ENCODE measurements at places on chromosomes 11 and 22.
A peak's percentile ranks its signal among the peaks of the same experiment; 100 is the strongest.

- no peak for DNase-seq
These were observed 530.2 kb downstream of the SOX6 start for GRCh38 chr11:15825976-15826650.

DNA sequence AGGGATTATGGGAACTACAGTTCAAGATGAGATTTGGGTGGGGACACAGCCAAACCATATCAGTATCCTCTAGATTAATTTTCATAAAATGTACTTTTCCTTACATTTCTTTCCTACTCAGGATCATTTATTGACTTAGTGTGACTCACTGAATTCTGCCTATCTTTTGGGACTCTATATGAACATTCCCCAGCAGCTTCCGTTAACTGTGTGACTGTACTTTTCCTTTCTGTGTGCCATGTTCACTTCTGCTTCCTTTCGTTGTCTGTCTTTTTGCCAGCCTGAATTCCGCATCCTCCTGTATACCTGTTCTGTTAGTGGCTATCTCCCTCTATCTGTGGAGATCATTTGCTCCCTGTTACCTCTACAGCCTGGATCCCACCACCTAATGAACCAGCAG is 48.8 kb downstream of the SPECC1L start:
- no peak for DNase-seq

- DNase-seq = no peak
These were observed 4.7 kb downstream of the HARBI1 start for GRCh38 chr11:46612326-46612725.

- no peak for DNase-seq
These were observed 14.7 kb downstream of the IGLL1 start for GRCh38 chr22:23565305-23565914.

DNA sequence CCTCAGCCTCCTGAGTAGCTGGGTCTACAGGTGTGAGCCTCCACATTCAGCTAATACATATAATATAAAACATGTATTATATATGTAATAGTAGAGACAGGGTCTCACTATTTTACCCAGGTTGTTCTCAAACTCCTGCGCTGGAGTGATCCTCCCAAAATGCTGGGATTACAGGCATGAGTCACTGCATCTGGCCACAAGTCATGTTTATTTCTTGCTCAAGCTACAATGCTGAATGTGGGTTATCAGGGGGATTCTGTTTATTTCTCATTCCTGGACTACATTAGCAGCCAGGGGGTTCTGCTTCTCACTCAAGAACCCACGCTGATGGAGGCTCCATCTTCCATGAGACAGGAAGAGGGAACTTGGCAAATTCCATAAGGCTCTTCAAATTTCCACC is 24.8 kb downstream of the FOLR3 start:
- no peak for DNase-seq

GRCh38 chr22:46728470-46728869 is 9.6 kb downstream of the CERK start:
- no peak for DNase-seq

DNA sequence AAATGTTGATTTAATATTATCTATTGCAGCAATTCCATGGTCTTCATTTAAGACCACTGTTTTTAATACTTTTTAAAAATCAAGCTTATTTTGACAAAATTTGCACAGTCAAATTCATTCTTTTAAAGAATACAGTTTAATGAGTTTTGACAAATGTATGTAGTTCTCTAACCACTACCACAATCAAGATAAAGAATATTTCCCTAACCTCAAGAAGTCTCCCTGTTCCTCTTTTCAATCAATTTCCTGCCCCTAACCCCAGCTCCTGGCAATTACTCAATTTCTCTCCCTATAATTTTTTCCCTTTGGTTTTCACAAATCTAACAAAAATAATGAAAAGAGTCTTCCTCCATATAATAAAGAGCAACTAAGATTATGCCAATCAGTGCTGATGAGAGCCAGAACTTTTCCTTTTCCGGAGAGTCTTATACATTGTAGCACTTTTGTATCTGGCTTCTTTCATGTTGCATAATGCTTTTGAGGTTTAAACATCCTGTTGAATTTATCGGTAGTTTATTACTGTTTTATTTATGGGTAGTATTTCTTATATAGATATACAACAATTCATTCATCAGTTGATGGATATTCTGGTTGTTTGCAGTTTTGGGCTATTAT is 231.7 kb downstream of the AASDHPPT start:
- DNase-seq = no peak

DNA sequence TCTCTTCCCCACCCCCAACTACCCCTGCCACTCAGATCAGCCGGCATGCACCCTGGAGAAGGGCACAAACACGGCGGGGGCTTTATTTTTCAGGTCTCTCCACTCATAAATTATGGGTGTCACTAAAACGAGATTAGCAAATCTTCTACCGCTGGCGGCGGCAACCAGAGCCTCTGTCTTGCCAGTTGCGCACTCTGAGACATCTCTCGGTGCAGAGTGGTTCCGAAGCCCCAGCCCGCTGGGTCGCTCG is 125.3 kb upstream of the C11orf58 start:
- no peak for DNase-seq

GRCh38 chr11:11171854-11172253 is 181.2 kb downstream of the CSNK2A3 start:
- DNase-seq = no peak

DNA sequence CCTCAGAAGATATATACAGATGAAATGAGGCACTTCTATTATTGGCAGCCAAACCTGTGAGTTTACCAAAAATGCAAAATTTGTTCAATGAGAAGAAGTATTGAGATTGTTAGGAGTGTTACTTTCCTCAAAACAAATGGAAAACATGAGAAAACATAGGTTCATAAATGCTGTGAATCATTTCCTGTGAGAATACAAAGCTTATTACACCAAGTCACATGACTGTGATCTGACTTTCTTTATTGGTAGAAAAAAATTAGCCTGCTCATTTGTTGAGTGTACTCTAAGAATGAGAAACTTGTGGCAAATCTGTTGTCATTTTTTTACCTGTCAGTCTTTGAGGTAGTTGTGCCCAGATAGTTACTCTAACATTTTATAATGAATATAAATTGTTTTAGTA is 215.1 kb downstream of the TMEM135 start:
- DNase-seq = no peak

- DNase-seq = no peak
These were observed 33.4 kb downstream of the APOL1 start for GRCh38 chr22:36286096-36286957.

GRCh38 chr11:119723243-119723951 is 5.6 kb downstream of the NECTIN1 start:
- DNase-seq = no peak

GRCh38 chr11:35148163-35148837 is 9.3 kb downstream of the CD44 start:
- no peak for DNase-seq

GRCh38 chr11:99154277-99154676 is 133.5 kb downstream of the CNTN5 start:
- no peak for DNase-seq

DNA sequence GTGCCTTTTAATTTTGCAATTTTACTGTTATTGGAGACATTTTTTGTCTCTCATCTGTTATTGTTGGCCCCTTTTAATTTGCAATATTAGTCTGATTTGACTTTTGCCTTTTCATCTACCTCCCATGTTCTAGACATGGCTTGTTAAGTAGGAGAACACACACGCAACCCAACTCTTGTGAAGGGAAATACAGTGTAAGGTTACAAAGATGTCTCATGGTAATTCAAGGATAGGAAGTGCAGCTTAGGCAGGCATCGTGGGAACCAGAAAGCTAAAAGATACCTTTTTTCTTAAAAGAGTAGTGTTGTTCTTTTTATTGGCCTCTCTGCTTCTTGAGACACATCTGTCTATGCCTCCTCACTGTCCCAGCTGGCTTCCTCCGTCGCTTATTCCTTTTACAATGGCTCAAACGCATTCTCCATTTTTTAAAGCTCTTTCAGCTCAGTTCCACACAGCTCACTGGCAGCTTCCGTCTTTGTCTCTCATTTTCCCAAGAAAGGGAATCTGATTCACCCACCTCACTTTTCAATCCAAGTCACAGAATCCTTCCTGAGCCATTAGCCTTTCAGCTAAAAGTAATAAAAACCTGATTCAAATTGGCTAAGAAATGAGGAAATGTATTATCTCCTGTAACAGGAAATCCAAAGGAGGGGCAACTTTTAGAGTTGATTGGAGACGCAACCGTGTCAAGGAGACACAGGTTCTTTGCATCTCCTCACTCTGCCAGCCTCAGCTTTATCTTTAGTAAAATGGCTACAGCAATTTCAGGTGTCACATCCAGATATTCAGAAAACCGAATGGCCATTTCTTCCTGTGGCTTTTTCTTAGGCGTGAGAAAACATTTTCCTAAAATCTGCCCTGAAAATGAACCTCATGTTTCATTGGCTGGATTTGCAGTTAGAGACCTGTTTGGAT is 57.2 kb downstream of the SIK2 start:
- DNase-seq = no peak

GRCh38 chr11:107998761-107999160 is 9.9 kb upstream of the CUL5 start:
- DNase-seq = no peak

DNA sequence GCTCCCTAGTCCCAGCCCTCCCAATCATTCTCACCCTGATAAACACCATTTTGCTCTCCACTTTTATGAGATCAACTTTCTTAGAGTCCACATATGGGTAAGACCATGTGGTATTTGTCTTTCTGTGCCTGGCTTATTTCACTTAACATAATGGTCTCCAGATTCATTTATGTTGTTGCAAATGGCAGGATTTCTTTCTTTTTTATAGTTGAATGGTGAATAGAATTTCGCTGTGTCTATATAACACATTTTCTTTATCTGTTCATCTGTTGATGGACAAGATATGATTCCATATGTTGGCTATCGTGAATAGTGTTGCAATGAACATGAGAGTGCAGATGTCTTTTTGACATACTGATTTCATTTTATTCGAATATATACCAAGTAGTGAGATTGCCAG is 367.4 kb upstream of the ARHGAP42 start:
- DNase-seq = no peak

- no peak for DNase-seq
These were observed 6.9 kb downstream of the SMCO4 start for GRCh38 chr11:93536101-93536861.

GRCh38 chr11:6320411-6321155 is at the start of gene CAVIN3:
TSS of gene CAVIN3 (minus strand) at chr11:6320501. CDS start at chr11:6320476, 25 bp downstream.
- peak; percentile 26 for DNase-seq

DNA sequence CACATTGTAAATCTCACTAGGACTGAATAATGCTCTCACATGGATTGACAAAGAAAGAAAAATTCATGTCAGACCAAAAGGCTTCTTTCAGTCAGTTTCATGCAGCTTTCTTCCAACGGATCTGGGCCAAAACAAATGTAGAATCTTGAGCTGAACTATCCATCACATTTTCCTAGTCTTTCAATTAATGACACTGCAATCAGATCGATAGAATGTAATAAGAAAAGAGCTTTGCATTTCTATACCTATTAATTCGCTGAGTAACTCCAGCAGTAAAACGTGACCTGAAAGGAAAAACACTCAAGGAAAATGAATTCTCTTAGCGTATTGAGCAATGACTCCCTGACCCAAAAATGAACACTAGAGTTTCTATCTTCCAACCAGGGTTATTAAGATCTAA is 194.8 kb upstream of the BLID start:
- no peak for DNase-seq

DNA sequence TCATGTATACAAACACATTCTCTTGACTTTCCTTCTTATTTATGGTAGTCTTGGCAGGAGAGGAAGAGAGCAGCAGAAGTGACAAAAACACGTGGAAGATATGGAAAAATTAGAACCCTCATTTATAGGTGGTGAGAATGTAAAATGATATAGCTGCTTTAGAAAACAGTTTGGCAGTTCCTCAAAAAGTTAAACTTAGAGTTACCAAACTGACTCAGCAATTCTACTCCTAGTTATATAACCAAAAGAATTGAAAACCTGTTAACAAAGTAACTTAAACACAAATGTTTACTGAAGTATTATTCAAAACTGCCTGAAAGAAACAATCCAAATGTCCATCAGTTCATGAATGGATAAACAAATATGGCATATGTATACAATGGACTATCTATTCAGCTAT is 16.8 kb downstream of the NUCB2 start:
- no peak for DNase-seq

DNA sequence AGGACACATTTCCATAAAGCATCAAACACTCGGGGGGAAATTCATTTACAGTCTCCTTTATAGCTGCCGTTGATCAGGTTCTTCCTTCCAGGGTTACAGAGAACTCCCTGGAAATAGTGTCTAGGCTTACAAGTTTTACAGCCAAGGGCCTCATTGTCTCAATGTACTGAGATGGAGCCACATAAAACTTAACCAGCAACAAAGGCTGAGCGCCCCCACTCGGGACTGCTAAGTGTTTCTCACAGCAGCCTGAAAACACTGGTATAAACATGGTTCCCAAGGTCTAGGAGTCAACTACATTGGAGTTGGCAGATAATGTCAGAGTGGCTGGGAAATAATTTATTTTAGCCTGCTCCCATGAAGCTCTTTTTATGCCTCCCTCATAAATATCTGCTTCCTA is 686.2 kb downstream of the OPCML start:
- DNase-seq = no peak
